ENCODE measurements at places on chromosomes 2 and 18. TPM values are rescaled to one million over a fixed set of nuclear protein-coding genes. Genes with fewer than 3 reads are reported as not detected.

Gene MPPE1
- 32.0 TPM for polyA plus RNA-seq

GRCh38 chr2:180191432-180192124 lies 184.5 kb upstream of the CWC22 start:
- DNase-seq = no peak

Gene SNORC
- 2.2 TPM for polyA plus RNA-seq

- no peak for DNase-seq
These were observed 61.6 kb downstream of the CCDC93 start for GRCh38 chr2:117952228-117952627.

DNA sequence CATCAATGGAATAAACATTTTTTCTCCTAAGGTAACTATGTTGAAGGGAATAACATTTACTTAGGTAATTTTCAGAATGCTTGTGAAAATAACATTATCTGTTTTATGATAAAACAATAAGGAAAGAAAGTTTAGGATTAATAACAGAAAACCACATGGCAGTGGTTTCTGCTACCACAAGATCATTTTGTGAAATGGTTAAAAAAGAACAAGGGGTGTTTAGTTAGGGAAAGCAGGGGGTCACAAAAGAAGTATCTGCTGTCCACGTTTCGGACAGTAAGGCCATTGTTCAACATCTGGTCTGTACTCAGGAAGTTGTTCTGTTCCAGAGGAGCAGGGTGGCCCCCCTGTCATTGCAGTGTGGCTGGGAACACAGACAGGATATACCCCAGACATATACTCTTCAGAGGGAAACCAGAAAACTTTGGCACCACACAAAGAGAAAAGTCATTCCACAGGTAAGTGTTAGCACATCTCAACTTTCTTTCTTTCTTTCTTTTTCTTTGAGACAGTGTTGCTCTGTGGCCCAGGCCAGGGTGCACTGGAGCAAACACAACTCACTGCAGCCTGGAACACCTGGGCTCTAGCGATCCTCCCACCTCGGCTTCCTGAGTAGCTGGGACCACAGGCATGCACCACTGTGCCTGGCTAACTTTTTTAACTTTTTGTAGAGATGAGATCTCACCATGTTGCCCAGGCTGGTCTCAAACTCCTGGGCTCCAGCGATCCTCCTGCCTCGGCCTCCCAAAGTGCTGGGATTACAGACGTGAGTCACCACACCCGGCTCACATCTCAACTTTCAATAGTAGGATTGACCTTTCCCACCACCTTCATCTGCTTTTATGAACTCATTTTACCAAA lies 14.8 kb upstream of the ARL5A start:
- no peak for DNase-seq

DNA sequence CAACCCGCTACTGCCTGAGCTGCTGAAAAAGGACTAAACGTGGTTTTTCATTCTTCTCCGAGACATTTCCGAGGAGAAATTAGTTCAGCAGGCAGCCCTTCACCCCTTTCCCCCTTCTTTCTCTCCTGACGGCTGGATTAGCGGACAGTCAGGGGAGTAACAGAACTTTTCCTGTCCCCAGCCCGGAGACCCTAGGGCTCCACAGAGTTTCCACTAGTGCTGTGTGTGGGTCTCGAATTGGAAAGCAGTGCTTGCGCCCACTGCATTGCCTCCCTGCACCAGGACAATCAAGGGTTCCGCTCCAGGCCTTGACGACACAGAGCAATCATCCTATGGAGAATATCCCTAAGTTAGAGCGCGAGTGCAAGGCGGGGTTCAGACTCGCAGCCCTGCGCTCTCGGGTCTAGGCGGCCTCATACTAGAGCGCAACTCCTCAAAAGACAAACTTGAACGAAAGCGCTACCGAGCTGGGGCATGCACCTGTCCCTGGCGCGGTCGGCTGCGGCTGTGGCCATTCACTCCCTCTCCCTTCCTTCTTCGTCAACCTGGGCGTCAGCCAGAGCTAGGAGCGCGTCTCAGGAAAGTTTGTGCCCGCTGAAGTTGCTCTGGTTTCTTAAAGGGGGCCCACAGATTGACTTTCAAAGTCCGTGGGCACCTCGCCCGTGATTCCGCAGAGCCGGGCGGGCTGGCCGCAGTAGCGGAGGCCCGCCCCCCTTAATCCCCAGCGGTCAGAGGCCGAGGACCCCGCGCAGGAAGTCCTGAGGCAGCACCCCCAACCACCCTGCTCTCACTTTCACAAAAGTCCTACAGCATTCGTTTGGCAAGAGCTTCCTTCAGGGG lies 801 bp downstream of the OSR1 start:
- no peak for DNase-seq

DNA sequence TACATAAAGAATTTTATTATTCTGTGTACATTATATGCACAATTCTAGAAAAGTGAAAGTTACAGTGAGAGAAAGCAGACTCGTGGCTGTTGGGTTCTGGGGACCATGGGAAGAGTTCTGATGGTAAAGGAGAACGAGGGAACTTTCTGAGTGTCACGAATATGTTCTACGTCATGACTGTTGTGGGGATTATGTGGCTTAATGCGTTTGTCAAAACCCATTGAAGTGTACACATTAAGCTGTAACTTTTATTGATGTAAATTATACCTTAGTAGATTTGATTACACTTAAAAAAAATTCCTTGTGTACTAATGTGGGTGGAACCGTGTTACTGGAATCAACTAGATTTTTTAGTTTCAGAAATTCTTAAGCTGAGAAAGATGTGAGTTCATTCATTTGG lies 426.1 kb downstream of the DSC3 start:
- DNase-seq = no peak

GRCh38 chr2:119117408-119117807 lies 41.1 kb downstream of the C1QL2 start:
- DNase-seq = no peak

- DNase-seq = no peak
These were observed 547.0 kb downstream of the NUP35 start for GRCh38 chr2:183671233-183671632.

- DNase-seq = peak; percentile 97
These were observed at the start of gene SPAG16 for GRCh38 chr2:213284105-213285090. TSS of gene SPAG16 (plus strand) at chr2:213284464.

DNA sequence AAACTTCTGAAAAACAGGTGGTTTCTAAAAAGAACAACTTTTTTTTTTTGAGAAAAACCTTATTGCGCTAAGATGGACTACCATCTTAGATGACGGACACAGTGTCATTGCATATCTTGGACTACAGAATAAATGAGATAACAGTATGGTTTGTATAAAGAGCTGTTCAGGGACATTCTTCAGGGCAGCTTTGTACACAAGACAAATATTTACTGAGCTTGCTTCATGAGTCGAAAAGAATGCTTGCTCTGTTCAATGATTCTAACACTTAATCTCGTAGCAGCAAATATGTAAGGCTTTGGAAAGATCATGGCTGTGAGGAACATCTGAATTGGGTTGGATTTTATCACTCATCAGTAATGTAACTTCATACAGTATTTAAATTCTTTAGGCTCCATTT lies 282.5 kb upstream of the CWC22 start:
- DNase-seq = no peak

DNA sequence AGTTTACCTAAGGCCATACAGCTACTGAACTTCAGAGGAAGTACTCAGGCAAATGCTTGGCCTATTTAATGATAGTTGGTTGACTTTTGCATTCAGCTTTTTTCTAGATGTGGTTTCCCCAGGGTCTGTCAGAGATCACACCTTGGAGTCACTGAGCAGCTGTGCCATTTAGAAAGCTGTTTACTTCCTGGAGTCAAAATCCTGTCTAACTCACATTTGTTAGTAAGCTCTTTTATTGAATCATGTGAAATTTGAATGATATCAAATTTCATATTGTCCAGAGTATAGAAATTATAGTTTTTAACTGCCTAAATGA lies 7.6 kb upstream of the TRIB2 start:
- no peak for DNase-seq

DNA sequence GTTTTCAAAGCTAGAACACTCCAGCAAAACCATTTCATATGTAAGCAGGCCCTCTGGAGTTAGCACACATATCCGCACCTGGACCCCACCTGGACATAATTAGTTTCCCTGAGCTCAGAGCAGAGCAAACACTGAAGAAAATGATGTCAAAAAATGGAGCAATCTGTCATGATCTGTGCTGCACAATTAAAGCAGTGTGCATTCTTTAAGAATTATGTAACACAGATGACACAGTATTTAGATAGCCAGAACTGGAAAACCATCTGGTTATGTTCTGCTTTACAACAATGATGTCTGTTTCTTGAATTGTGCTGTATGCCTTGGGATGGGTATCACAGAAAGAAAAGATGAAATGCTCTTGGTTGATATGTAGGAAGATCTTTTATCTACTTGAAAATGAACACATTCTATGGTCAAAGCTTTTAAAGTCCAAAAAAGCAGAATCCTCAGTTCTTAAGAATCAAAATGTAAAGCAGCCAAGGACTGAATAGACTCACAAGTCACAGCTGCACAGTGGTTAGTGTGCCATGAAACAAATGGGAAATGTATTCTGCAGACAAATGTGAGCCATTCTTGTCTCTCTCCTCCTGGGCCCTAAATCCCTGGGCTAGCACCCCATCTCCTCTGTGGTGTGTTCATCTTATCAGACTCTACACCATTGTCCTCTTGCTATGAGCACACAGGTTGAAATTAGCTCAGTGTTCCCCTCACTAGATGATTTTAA lies 36.8 kb downstream of the HRH4 start:
- DNase-seq = peak; percentile 48

DNA sequence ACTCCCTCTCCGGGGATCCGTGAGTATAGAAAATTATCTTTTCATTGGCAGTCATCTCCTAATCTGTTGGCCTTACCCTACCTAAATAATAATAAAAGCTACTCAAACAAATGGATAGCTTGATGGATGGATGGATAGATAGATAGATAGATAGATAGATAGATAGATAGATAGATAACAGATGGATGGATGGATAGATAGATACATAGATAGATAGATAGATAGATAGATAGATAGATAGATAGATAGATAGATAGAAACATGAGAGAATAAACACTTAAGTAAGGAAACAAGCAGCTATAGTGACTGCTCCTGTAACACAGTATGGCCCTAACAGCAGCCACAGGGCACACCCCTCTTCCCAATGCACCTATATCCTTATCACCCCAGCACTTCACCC lies 35.1 kb downstream of the MRPL30 start:
- DNase-seq = no peak

Gene POTEJ
- polyA plus RNA-seq = not detected

Gene THOC1
- polyA plus RNA-seq = 77.4 TPM

DNA sequence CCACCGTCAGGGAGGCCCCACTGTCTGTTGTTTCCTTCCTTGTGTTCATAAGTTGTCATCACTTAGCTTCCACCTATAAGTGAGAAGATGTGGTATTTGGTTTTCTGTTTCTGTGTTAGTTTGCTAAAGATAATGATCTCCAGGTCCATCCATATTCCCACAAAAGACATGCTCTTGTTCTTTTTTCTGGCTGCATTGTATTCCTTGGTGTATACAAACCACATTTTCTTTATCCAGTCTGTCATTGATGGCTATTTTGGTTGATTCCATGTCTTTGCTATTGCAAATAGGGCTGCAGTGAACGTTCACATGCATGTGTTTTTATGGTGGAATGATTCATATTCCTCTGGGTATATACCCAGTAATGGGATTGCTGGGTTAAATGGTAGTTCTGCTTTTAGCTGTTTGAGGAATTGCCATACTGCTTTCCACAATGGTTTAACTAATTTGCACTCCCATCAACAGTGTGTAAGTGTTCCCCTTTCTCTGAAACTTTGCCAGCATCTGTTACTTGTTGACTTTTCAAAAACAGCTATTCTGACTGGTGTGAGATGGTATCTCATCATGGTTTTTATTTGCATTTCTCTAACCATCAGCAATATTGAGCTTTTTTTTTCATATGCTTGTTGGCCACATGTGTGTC lies 156.6 kb upstream of the NOSTRIN start:
- no peak for DNase-seq

DNA sequence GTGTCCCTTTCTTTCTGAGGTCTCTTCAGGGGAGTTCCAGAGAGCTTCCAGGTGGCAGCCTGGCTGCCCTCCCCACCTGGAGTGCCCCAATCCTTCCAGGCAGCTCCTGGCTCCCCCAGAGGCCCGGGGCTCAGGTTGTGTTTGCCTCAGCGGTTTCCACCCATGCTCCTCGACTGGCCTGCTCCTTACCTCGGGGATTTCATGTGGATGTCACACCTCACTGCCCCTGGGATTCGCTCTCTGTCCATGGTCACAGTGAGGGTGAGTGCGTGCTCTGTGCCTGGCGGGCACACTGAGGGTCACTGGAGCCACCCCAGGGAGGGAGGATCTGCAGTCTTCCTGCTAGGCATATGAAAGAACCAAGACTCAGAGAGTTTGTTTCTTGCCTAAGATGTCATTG lies 2.1 kb upstream of the TOGARAM2 start:
- no peak for DNase-seq

- no peak for DNase-seq
These were observed 1.4 kb downstream of the NDUFA10 start for GRCh38 chr2:240023792-240024191.

Gene HOXD4
- polyA plus RNA-seq = not detected

Gene SERPINB5
- polyA plus RNA-seq = 5.9 TPM

DNA sequence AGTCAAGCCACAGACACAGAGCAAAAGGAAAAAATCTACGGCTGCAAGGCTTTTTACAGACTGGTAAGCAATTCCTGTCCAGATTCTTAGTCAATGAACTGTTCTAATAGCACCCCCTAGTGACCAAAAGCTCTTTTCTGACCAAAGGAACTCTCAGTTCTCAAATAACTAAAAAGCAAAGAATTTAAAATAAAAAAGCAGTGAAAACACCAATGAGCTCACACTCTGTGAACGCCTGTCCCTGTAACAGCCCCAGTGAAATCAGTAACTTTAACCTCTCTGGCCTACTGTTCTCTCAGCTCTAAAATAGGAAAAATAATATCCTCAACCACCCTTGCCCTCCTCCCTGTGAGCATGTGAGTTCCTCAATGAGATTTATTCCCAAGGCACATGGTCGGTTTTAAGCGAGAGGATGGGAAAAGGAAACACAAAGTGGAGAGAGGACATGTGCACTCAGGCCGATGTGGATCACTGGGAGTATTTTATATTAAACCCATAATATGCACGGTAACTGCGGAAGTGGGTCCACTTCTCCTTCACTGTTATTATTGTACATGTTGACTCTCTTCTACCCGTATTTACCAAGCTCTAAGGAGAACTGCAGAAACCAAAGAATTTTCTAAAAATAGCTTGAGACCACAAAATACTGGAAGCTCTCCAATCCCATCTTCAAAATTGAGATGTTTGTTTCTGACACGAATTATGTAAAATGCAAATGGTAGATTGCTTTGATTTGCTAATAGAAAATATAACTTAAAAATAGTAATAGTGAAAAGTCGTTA lies 128.5 kb downstream of the STK39 start:
- peak; percentile 85 for DNase-seq

GRCh38 chr2:174969091-174969734 lies 36.0 kb downstream of the CHN1 start:
- no peak for DNase-seq

GRCh38 chr2:121860758-121861227 lies 105.3 kb downstream of the TSN start:
- DNase-seq = no peak

Data from muscle of arm (tissue), 14 donors.